ENCODE measurements at places on chromosomes 12 and 14.

DNA sequence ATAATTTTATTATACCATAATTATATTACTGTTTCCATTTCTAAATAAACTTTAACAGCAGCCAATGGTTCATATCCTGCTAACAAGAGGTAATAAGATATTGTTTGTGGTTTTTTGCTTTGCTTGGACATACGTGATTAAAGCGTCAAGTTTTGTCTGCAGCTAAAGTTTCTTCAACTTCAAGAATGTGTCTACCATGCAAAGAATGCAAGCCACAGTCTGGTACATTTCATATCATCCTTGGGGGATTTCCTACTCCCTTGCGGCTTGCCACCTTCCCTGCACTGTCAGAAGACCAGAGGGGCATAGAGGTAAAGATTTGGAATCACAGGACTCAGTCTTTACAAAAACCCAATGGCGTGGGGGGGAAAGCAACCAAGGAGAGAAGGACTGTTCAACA lies 125.2 kb downstream of the MED13L start:
- no peak for DNase-seq

DNA sequence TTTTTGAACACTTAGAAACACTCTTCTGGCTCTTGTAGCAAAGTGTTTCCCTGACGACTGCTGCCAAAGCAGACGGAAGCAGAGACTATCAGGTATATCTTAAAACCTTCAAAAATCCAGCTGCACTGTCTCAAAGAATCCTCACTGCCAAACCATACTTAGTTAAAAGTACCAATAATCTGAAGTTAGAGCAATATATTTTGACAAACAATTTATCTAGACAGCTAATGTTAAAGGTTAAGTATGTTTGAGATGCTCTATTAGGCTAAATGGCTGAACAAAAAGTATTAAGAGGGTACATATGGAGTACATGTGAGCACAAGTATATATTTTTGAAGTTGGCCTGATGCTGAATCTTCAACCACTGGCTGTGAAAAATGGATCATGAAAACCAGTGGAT lies 331.9 kb upstream of the DIO2 start:
- DNase-seq, result no peak

DNA sequence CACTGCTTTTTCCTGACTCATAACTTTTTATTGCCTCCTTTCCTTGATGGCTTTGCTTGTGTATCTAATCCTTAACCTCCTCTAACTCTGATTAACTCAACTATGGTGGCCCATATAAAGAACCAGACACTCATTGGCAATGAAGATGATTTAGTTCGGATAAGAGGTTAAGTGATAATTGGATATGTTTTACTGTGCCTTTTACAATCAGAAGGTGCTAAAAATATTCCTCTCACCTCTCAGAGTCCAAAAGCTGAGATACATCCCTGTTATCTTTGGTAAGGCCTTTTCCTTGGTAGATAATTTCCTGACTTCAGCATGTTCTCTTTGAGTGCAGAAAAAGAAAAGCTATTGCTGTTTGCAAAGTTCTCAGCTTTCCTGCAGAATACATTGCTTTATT lies 367.7 kb downstream of the SLC16A7 start:
- DNase-seq, result no peak

GRCh38 chr12:68780731-68781130 lies 27.2 kb upstream of the MDM2 start:
- no peak for DNase-seq

- no peak for DNase-seq
Measured at GRCh38 chr12:79534029-79534867, 156.5 kb downstream of the PAWR start.

DNA sequence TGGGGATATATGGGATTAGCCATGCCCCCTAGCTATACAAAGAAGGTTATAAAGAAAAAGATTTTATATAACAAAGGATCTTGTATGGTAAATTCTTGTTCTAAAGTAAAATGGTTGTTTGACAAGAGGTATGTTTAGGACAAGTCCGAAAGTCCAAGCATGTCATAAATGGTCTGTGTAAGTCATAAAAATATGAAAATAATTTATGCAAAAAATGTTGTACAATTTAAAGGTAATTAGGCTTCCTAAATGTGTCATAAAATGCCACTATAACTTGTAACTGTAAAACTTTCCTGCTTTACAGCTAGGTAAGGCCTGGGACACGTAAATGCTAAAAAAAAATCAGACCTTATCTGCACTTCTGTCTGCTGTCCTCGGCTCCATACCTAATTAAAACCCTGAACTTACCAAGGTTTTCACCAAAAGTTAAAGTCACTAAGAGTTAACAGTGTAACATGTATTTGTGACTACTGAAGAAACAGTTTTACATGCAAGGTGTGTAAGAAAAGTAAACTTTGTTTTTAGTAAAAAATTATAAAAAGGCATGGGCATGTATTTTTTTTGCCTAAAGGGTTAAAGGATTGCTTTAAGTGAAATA lies 110.0 kb upstream of the RESF1 start:
- DNase-seq, result no peak

GRCh38 chr12:122403115-122403770 lies 19.2 kb downstream of the CLIP1 start:
- no peak for DNase-seq

DNA sequence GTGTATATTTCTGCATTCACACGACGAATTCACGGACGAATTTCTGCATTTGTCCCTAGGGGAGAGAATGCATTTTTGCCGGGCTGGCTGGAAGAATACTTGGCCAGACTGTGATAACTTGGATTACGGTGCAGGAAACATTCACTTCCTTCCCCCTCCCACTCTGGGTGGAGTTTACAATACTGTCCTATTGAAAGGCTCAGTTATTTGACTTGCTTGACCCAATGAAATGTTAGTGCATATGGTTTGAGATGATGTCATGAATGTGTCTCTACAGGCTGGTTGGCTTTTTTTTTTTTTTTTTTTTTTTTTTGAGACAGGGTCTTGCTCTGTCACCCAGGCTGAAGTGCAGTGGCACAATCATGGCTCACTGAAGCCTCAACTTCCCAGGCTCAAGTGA lies 90.7 kb upstream of the NOS1 start:
- DNase-seq, result no peak

GRCh38 chr14:95323917-95324316 lies 4.2 kb upstream of the CLMN start:
- no peak for DNase-seq

GRCh38 chr14:36055681-36056225 lies 120.8 kb downstream of the PTCSC3 start:
- DNase-seq, result no peak

- DNase-seq, result no peak
Measured at GRCh38 chr14:75150150-75150549, 23.3 kb upstream of the NEK9 start.

GRCh38 chr12:2745655-2746054 lies 49.1 kb upstream of the FKBP4 start:
- no peak for DNase-seq

GRCh38 chr12:49880756-49881414 lies 22.8 kb downstream of the FAIM2 start:
- no peak for DNase-seq

GRCh38 chr14:24780281-24780680 lies 146.3 kb upstream of the GZMB start:
- no peak for DNase-seq

DNA sequence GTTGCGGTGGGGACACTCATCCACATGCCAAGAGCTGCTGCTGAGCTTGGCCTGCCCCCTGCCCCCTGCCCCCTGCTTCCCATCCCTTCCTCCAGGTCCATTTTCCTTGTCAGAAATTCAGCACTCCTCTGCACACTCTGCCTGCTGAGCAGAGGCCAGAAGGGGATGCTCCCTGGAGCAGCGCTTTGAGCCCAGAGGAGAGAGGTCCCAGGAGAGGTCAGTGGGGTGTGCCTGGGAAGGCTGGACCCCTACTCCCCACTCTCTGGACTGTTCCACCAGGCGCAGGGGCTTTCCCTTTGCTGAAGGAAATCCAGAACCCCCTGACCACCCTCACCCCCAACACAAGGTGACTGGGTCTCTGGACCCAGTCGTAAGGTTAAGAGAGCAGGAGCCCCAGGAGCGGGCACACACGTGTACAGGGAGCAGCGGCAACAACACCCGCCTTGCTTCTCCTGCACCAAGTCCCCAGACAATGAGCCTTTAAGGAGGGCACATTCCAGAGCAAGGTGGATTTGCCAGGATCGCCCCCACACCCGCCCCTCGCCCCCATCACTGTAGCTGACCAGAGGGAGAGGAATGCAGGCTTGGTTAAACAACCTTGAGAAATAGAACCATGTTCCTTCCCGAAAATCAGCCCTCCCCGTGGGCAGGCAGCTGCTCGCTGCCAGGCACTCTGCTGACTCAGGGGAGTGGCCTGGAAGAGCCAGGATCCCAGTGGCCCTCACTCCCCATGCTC lies 30.7 kb downstream of the ISCA2 start:
- DNase-seq, result no peak

DNA sequence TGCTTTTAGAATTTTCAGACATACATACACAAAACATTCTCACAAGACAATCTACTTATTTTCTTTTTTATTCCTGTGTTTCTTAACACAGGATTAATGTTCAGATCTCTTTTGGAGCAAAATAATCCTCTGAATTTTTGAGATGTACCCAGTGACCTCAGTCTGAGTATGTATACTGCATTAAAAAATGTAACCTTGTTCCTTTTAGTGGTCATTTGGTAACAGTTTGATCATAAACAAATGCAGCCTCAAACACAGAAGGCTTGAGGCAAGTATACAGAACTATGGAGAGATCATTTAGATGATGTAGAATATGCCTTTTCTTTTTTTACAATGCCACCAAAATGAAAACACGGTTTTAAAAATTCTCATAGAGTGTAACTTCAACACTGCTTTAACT lies 9.7 kb downstream of the HIF1A start:
- DNase-seq, result no peak

DNA sequence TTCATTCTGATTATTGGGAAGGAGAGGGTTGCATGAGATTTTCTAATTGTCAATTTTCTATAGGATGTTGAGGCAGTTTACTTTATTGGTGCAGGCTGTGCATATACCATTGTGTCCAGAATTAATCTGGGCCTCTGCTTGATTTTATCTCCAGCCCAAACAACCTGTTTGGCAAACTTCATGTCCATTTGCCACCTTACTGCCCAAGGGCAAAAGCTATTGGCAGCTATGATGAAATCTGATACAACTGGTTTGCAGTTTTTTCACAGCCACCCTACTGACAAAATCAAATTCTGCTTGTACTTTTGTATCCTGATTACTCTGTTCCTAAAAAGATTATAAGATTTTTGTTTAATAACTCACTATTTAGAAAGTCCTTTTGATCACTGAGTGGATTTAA lies 789.2 kb upstream of the FBXO33 start:
- DNase-seq, result no peak

DNA sequence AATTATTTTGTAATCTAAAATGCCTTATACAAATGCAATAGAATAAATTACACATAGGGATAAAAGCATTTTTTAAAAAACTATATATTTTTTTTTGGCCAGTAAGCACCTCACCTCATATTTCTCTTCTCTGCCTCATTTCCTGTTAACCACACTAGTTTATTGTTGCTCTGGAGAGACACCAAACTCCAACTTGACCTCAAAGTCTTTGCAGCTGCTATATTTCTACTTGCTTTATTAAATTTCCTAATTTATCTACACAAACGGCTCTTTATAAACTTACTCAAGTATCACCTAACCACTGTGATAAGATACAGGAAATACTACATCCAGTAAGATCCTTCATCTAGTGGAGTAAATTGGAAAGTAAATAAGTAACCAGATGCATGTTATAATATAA lies 622.3 kb downstream of the C12orf50 start:
- DNase-seq, result no peak

GRCh38 chr12:101775816-101776215 lies 36.6 kb upstream of the SYCP3 start:
- DNase-seq, result no peak

- DNase-seq, result no peak
Measured at GRCh38 chr12:130573235-130573634, 142.9 kb downstream of the RIMBP2 start.

DNA sequence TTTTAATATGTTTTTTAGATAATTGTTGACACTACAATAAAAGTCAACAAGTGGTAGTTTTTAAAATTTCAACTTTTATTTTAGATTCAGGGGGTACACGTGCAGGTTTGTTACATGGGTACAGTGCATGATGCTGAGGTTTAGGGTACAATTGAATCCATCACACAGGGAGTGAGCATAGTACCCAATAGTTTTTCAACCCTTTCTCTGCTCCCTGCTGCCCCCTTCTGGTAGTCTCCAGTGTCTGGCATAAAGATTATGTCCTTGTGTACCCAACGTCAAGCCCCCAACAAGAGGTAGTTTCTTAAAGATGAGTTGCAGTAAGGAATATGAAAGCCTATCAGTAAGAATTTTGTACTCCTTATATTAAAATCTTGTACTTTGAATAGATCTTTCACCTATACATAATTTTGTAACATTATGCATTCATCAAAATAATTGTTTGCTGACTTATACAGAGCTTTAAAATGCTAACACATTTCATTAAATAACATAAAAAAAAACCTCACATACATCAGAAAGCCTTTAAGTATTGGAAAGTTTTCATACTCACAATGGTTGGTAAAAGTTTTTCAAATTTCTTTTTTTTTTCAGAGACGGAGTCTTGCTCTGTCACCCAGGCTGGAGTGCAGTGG lies 5.4 kb upstream of the RALGAPA1 start:
- DNase-seq, result peak; percentile 68

DNA sequence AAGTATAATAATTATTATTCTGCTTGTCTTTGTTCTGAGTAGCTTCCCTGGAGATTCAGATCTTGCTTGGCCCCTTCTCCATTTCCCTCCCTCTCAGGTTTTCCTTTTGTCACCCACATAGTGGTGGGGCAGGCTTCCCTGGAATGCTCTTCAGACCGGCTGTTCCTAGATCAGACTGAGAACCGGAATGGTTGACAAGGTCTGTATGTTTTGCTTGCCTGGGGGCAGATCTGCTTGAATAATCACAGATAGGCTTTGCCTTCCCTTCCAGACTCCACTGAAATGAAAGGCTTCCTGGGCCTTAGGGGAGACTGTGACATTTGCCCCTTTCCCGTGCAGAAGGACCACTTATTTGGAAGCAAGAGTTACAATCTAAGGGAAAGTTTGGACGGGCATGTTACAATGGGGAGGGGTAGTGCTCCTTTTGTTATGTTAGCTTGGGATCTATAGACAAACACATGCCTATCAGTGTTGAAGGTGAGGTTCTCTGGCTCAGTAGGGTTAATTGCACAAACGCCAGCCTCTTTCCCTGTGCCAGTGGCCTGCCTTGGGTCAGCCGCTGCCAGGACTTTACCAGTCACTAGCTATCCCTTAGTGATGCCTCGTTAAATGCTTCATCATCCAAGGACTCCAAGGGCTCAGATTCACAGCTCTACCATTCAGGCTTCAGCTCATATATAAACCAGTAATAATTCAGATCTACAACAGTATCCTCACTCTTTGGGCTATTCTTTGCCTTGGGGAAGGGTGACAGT lies 178.6 kb downstream of the SNAPC1 start:
- DNase-seq, result no peak

GRCh38 chr12:121799842-121800693 lies 3.7 kb upstream of the SETD1B start:
- DNase-seq, result peak; percentile 59

GRCh38 chr12:66971816-66972215 lies 292.9 kb upstream of the GRIP1 start:
- no peak for DNase-seq

GRCh38 chr12:125185311-125185739 lies 120.1 kb downstream of the AACS start:
- no peak for DNase-seq

- no peak for DNase-seq
Measured at GRCh38 chr14:104444159-104445030, 135.2 kb upstream of the C14orf180 start.

GRCh38 chr14:37870170-37870569 lies 274.7 kb downstream of the TTC6 start:
- no peak for DNase-seq

GRCh38 chr12:25524366-25524765 lies 28.7 kb downstream of the LMNTD1 start:
- DNase-seq, result no peak

- no peak for DNase-seq
Measured at GRCh38 chr14:94448071-94448808, 4.4 kb downstream of the SERPINA11 start.
